Lung (tissue), 17 donors: ENCODE measurements at places on chromosomes 7 and 10. TPM values are rescaled to one million over a fixed set of nuclear protein-coding genes. Genes with fewer than 3 reads are reported as not detected.
A peak's percentile ranks its signal among the peaks of the same experiment; 100 is the strongest.

DNA sequence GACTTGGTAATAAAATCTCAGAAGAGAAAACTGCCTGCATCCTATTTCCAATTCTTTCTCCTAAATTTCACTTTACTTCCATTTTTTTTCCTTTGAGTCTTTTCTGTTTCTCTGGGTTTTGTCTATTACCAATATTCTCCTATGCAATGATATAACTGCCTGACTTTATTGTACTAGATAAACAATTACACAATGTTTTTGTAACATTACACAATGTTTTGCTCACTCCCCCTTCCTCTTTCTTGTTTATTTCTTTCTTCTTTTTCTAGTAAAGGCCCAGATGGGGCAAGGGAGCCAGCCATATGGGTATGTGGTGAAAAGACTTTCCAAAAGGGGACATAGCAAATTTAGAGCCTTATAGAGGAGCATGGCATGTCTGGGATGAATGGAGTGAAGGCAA lies 278.7 kb upstream of the PHYHIPL start:
- DNase-seq = peak; percentile 49

The POLR2J2 gene
- polyA plus RNA-seq = 1.3 TPM

DNA sequence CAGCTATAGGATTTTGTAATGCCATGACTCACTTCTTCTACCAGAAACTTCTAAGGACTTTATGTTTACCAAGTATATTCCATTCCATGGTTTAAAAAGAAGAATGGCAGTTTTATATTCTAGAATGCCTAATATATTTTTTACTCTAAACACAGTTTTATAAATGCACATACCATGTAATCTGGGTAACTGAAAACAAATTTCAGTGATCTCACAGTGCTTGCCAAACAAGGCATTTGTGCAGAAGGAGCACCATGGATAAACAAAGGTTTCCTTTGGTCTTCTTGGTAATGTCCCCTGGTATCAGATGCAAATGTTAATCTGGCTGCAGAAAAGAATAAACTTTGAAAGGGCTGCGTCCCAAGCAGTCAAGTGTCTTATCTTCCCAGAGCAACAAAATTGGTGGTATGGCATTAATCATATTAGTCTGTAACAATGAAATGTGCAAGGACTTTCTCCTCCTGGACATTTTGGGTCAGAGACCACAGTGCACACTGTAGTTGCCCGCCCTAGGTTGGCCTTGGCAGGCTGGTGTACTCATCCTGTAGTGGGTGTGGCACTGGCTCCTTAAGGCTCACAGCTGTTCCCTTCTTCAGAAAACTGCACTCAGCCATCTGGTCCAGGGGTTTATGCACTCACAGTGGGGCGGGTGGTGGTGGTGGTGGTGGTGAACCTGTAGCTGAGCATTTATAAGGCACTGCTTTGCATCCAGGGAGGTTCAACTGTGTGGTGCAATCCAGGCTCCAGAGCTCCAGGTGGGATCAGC lies 56.7 kb downstream of the LAMB4 start:
- no peak for DNase-seq

DNA sequence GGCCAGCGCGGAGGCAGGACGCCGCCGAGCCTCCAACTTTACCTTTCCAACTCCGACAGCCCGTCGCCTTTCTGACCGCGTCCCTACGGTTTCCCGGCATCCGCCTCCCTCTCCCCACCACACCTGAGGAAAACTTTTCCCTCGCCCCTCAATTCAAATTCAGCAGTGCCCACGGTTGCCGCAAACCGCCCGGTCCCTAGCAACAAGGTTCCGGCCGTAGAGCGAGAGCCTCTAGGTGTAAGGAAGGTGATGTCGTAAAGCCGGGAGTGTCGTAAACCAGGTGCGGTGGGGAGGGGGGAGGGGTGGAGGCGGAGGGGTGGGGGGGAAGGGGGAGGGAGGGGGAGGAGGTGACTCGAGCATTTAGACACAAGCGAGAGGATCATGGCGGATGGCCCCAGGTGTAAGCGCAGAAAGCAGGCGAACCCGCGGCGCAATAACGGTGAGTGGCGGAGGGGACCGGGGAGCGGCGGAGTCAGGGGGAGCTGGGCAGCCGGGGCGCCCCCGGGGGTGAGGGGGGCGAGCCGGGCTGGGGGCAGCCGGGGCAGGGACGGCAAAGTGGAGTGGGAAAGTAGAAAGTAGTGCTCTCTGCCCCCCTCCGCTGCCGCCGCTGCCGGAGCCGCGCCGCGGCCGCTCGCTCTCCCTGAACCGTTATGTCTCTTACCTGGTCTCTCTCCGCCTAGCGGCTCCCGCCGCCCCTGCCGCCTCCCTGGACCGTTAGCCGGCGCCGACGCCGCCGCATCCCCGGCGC lies at the start of gene ZEB1:
ZEB1 (plus strand) TSS at position 363 of the 748 bp plus-strand sequence; CDS start at position 382, 19 bp downstream.
- peak; percentile 87 for DNase-seq

DNA sequence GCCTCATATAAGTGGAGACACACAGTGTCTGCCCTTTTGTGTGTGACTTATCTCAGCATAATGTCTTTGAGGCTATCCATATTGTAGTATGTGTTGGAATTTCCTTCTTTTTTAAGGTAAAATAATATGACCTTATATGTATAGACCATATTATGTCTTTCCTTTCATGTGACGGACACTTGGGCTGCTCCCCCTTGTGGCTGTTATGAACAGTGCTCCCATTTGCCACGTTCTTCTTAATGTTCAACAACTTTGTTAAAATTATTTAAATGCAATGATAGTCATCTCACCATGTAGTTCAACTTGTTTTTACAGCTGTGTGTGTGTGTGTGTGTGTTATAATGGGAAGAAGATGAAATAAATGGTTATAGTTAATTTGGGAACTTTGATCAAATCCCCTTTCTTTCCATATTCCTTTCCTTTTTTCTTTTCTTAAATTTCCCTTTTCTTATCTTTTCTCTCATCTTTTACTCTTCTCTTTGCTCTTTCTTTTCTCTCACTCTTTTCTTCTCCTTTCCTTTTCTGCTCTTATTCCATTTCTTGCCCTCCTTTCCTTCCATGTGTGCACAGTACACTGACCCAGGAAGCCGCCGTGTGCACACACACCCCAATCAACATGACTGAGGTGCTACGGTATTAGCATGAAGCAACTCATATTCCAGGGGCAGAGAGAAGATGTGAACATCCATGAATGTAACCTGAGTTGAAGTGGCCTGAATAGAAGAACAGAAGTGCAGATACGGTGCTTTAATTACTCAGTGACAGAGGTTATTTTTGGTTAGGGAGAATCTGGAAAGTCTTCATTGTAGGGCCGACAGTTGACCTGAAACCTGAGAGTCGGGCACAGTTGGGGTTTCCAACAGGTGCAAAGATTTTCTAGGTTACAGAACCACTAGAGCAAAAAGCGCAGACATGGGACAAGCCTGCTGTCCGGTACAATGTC lies 596.6 kb downstream of the SDK1 start:
- DNase-seq = peak; percentile 41

The ACTL6B gene
- not detected for polyA plus RNA-seq

DNA sequence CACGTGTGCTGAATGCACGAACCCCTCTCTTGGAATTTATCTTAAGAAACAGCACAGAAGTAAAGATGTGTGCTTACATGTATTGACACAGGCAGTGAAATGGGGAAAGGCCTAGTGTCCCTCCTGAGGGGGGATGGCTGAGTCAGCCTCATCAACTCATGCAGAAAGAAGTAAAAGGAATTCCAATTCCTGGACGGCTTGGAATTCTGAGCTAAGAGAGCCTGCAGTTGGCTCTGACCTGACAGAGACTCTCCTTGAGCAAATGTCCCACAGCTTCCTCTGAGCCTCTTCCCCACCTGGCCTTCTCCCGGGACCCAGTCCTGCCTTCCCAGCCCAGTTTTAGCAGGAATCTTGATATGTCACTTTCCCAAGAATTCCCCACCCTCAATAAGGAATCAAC lies 542.4 kb upstream of the ADARB2 start:
- DNase-seq = no peak

DNA sequence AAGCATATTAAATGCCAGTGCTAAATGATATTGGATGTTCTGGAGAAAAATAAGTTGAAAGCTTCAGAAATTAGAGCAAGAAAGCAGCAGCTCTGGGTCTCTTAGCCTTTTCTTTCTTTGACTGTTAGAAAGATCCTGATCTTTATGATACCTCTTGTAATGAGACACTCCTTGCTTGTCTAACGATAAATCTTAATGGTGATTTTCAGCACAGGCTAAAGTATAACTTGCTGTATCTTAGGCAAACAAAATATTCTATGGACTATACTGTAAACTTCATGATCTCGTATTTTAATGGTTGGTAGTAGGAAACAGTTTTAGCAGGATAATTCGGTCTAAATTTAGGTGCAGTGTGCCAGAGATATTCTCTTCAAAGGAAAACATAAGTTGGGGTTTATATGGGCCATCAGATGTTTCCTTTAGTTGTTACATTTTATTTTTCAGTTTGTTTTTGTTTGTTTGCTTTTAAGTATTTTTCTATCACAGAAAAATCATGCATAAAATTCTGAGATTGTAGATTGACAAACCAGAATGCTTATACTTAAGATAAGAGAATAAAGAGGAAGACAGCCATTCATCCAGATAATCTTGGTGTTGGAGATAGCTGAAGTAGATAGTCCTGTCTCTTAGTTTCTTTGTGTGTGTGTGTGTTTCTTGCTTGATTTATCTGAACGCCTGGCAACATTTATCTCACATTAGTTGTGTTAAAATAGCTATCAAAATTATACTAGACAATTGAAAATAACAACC lies 4.7 kb downstream of the CASD1 start:
- no peak for DNase-seq

DNA sequence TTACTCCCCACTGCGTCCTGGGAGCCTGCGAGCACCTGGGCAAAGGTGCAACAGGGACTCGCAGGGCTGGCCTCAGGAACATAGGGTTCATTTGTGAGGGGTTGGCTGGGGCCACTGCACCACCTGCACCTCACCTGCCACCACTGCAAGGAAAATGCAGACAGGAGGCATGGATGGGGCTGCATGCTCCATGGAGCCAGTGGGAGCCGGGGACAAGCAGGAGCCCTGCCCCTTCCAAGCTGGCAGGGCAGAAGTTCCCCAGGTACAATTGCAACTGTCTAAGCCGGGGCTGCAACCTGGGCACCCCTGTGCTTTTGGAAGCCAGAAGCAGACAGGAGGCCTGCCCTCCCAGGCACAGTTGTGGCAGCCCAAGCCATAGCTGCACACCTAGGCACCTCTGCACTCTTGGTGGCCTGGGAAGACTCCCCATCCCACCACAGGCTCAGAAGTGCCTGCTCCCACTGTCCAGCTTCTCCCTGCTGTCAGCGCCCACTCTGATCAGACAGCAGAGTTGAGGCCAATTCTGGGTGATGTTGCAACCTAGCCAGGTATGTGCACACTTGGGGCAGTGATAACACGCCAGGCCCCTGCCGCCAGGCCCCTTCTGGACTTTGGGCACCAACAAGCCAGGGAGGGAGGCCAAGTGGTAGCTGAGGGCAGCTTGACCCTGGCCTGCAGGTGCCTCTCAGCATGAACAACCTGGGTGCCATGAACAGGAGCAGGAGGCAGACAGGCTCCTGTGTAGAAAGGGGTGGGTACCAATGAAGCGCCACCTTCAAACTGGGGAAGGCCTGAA lies 58.2 kb downstream of the TMEM106B start:
- no peak for DNase-seq

DNA sequence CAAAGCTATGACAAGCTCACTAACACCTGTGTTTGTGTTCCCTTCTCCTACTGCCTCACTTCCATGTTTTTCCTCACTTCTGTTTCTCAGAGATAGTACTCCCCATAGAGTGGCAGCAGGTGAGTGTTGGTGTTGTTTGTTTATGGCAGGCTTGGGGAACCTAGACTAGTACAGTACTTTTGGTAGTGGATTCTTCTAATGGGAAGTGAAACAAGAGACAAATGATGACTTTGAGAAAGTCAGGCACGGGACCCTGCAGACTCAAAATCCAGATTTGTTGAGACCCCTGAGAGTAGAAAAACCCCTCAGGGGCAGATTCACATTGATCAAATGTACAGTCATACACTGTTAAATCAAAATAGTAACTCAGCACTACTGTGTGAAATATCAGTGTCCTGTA lies 6.4 kb upstream of the CFAP69 start:
- DNase-seq = no peak

GRCh38 chr7:159056737-159057136 lies 87.9 kb downstream of the VIPR2 start:
- no peak for DNase-seq

The MLXIPL gene
- 10.0 TPM for polyA plus RNA-seq

DNA sequence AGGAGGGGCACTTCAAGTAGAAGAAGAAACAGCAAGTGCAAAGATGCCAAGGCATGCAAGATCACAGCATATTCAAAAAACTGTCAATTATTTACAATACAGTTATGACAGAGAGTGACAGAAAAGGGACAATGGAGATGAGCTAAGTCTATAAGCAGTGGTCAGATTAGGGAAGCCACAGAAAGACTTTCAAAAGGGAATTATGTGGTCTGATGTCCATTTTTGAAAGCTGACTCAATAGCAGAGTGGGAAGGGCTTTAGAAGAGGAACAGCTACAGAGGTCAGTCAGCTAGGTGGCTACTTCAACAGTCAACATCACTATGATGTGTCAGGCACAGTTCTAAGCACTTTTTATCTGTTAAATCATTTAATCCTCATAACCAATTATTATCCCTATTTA lies 45.2 kb upstream of the SPOCK2 start:
- no peak for DNase-seq

DNA sequence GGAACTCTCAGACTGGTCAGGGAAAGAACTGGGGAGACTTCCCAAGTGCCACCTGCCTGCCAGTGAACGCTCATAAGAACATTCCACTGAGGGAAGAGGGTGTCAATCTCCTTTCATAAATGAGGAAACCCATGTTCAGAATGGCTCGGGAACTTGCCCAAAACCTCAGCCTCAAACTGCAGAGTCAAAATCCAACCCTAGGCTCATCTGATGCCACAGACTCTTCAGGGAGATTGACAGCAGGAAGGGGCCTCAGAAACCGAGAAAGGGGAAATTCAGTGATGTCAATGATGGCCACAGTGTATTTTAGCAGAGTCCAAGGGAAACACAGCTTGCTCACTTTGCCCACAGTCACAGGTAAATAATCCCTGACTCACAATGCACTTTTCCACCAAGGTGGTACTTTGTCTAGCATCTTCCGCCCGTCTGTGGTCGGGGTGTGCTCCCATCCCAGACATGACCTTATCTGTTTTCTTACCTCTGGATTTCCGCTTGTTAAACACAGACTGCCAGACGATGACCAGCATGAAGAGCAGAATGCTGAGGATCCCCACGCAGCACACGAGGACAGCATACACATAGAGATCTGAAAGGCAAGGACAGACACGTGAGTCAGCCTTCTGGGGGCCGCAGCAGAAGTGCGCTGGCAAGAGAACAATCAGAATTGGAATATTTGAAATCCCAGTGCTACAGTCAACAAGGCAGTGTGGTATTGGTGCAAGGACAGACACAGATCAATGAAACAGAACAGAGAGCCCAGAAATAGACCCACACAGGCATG lies 38.4 kb downstream of the VSTM4 start:
- DNase-seq = no peak

The SPDYE5 gene
- polyA plus RNA-seq = not detected

The CUZD1 gene
- polyA plus RNA-seq = 1.0 TPM

The CCDC172 gene
- polyA plus RNA-seq = not detected

The CLEC2L gene
- 0.03 TPM for polyA plus RNA-seq

DNA sequence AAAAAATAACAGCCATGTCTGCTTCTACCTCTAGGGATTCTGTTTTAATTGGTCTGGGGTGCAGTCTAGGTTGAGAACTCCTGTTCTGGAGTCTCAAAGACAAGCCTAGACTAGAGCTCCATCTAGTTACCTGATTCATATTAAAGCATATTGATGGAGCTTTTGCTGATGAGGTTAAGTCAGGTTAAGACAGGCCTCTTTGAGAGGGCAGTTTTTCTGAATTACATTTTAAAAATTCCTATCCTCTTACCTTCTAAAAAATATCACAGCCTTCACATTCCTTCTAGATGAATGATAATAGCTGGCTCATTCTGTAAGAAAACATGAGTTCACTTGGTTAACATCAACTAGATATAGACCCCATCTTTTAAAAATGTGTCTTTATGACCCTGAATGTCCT lies 28.9 kb downstream of the MGAM start:
- DNase-seq = no peak

GRCh38 chr10:69474742-69475432 lies 23.6 kb downstream of the TSPAN15 start:
- no peak for DNase-seq
